ENCODE measurements at places on chromosomes 7 and 10.

GRCh38 chr10:29681676-29682448, 47.1 kb upstream of the SVIL start:
- DNase-seq, result no peak

DNA sequence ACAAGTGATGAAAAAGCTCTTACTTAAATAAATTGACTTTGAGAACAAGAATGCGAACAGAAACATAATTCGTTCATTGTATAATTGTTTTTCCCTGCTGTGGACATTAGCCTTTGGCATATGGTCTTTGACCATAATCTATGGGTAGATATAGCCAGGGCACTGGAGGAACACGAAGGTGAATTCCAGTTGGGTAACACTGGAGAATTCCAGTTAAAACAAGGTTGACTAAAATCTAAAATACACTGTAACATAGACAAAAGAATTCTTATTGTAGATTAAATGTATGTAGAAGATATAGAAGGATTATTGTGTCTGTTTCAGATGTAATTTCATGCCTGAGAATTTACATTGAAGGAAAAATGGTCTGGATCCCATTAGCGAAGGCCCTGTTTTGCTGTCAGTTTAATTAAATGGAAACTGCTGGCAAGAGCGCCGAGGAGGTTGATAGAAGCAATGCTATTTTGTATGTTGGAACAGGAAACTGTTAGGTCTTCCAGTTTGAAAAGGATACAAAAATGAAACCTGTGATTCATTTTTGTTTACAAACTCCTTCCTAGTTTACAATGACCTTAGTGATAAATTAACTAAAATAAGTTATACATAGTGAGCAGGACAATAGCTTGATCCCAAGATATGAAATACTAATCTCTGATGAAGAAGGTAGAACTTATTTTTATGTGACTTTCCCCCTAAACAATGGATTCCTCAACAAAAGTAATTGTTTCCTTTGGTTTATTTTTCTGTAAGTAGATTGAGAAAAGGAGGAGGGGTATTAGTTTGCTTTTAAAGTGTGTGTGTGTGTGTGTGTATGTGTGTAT, 68.9 kb downstream of the ARID5B start:
- DNase-seq, result no peak

GRCh38 chr10:93074597-93075368, 1.1 kb downstream of the CYP26A1 start:
- no peak for DNase-seq

- DNase-seq, result no peak
These were observed 1.1 kb upstream of the SFXN4 start for GRCh38 chr10:119166564-119166963.

DNA sequence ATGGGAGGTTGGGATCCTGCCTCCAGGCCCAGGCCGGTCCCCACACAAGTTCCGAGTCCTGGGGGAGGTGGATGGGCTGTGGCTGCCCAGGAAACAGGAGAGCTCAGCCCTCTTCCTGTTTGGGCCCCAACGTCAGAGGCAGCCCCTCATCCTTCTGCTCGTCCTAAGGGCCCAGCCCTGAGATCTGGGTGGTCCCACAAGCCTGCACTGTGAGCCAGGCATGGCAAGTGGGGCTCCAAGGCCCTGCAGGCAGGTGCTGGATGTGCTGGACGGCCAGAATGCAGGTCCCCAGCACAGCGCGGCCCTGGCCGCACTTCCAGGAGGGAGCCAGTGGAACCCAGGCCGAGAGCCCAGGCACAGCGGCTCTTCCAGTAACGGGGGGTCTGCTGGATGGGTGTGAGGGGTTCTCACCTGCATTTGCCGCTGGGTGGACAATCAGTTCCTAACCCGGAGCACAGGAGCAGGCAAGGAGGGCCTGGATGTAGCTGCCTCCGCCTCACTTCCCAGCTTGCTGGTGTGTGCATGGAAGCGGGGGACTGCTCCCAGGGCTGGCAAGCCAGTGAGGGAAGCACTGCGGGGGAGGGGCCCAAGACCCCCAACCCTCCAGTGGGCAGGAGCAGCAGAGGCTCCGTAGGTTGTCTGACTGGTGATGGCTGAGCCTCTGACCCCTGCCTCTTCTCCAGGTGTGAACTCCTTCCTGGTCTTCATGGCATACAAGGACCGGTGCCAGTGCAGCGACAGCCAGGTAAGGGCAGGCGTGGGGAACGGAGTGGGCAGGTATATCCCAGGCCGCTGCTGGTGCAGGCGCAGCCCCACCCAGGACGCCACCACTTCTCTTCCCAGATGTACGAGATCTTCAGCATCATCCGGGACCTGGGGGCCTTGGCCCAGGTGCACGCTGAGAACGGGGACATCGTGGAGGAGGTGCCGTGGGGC, 9.7 kb downstream of the DPYSL4 start:
- no peak for DNase-seq

DNA sequence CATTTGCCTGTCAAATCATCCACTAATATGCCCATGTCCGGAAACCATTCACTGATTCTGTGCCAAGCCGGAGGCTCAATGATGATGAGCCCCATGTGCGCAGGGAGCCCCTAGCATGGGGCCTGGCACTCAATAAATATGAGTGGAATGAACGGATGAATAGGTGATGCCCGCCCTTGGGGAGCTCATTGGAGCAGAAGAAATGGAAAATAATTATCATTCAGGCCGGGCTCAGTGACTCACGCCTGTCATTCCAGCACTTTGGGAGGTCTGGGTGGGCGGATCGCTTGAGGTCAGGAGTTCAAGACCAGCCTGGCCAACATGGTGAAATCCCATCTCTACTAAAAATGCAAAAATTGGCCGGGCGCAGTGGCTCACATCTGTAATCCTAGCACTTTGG, 11.0 kb downstream of the RHBDD2 start:
- no peak for DNase-seq

DNA sequence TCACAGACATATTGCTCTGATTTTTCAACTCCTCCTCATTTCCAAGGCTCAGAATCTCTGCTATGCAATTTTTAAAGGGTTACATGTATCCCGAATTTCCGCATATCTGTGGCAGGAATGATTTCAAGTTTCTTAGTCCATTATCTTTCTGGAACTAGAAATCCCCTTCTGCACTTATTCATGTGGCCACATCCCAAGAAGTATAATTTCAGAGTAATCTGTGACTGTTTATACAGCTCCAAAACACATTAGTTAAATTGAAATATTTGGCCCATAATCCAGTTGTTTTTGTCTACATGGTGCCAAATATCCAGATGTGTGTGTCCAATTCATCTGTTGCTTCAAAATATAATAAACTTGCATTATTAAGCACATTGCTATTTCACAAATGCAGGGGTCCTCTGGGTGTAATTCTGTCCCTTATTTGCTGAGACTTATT, 271.2 kb downstream of the ARHGAP12 start:
- DNase-seq, result no peak

DNA sequence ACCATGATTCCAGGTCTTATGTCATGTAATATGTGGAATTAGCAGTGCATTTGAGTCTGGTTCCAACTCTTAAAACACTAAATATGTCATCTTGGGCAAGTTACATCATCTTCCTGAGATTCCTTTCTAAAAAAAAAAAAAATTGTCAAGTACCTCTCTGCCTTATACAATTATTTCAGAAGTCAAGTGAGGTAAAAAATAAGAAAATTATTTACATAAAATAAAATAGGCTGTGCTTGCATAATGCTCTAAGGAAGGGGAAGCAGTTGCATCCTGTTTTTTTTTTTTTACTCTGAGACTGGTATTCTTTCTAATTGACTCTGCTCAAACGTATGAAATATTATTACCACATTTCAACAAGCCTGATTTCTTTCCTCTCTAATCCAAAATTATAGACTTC, 55.1 kb upstream of the SEMA3A start:
- no peak for DNase-seq

GRCh38 chr10:61299841-61300240, 153.3 kb downstream of the TMEM26 start:
- DNase-seq, result no peak

DNA sequence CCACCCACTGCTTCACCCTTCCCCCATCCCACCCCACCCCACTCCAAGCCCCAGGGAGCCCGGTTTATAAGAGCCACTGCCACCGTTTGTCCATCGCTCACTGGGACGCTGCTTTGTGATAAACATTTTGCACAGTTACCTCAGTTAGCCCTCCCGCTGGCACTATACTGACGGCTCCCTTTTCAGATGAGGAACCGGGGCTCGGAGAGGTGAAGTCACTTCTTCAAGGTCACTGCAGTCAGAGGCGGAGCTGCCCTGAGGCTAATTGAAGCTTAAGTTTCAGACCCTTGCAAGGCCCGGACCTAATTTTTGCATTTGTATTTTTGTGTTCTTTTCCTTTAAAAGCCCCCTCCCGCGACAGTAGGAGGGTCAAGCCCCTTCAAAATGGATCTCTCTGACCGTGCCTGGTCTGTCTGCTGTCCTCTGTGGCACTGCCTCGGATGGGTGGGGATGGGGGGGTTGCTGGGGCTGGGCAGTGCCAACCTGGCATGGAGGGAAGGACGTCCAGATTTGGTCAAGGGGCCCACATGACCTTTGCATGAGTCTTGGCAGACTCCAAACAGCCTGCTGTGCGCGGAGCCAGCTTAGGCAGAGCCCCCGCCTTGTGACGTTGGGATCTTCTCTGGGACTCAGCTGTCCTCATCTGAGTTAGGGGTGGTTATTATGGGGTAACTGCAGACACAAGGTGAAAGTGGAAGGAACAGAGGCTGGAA, 17.7 kb upstream of the NODAL start:
- DNase-seq, result no peak

DNA sequence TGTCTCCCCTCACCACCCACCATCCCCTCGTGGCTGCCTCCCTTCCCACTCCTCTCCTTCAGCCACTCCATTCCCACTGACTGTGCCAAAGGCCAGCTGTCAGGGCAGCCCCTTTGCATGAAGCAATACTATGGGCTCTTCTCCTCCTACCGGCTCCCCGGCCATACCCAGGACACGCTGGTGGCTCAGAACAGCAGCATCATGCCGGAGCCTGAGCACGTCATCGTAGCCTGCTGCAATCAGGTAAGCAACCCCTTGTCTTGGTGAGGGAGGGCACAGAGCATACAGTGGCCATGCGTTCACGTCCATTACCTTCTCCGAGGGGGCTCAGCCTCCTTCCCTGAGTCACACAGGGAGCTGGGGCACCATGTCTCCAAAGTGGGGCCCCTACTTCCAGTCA, 11.6 kb downstream of the CHAT start:
- no peak for DNase-seq

- DNase-seq, result no peak
These were observed 54.5 kb downstream of the PARD3 start for GRCh38 chr10:34760606-34761005.

GRCh38 chr7:122651451-122651850, 47.5 kb downstream of the RNF133 start:
- DNase-seq, result no peak

GRCh38 chr10:55426138-55426537, 625.1 kb upstream of the PCDH15 start:
- DNase-seq, result no peak
